Activated naive CD4-positive, alpha-beta T cell (primary cell): ENCODE measurements at places on chromosomes 1 and 21.

- DNase-seq, result no peak
Observed at GRCh38 chr1:245598524-245599305, 443.9 kb downstream of the KIF26B start.

GRCh38 chr1:151516031-151516511, 4.9 kb downstream of the CGN start:
- DNase-seq, result no peak

DNA sequence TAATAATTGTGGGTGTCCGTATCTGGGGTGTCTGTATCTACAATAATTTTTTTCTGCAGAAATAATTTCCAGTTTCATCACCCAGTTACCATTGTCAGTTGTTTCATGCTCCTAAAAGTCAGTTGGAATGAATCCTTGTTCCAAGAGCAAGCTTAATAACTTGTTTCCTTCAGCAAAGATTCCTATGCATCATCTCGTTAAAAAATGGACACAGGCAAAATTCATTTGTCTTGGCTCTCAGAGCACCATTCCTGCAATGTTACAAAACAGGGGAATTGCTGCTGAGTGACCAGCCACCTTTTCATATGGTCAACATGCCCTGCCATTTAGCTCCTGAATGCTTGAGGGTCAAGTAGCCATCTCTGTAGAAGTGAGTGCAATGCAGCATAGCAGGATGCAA, 393.4 kb downstream of the KCNT2 start:
- DNase-seq, result no peak

DNA sequence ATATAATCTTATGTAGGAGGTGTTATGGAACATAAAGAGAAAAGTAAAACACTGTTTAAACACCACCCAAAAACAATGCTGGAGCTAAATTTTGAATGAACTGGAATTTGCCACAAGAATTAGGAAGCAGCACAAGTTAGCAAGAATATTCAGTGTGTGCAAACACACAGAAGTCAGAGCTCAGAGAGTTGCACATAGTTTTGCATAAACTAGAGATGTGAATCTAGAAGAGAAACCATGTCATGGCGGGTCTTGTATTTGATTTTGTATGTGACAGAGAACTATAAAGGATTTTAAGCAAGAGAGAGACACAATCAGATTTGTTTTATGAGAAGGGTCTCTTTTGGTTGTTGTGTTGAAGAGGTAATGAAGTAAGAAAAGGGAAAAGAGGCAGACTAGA, 38.2 kb downstream of the SELENOF start:
- DNase-seq, result no peak

GRCh38 chr1:15968172-15968571, 7.7 kb downstream of the ZBTB17 start:
- no peak for DNase-seq

DNA sequence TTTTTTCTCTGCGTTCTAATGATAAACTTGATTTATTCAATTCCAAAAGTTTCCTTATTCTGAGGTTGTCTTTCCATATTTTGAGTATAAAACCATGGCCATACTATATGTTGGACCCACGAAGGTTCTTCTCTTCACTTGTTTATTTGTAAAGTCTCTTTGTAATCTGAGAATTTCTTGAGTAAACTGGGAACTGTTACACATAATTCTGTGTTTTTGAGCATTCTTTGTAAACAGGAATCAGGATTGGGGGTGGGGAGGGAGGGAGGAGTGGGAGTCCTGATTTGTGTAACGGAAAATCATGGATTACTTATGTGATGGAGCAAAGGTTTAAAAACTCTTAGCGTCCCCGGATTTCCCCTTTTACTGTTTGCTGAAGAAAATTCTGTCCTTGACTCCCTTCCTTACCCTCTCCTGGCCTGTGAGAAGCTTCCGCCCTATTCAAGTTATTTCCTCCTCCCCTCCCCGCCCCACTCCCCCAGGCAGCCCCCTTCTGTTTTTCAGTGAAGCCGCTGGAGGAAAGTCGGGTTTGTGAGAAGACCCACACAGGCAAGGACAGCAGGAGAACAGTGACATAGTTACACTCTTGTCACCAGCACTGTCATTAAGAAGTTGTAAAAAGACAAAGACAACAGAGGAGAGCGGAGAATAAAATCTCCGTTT, 6.4 kb upstream of the NBPF11 start:
- DNase-seq, result no peak

GRCh38 chr1:45843474-45843905, 40.1 kb downstream of the MAST2 start:
- no peak for DNase-seq

- DNase-seq, result no peak
Observed at GRCh38 chr1:81920245-81920740, 119.6 kb downstream of the ADGRL2 start.

DNA sequence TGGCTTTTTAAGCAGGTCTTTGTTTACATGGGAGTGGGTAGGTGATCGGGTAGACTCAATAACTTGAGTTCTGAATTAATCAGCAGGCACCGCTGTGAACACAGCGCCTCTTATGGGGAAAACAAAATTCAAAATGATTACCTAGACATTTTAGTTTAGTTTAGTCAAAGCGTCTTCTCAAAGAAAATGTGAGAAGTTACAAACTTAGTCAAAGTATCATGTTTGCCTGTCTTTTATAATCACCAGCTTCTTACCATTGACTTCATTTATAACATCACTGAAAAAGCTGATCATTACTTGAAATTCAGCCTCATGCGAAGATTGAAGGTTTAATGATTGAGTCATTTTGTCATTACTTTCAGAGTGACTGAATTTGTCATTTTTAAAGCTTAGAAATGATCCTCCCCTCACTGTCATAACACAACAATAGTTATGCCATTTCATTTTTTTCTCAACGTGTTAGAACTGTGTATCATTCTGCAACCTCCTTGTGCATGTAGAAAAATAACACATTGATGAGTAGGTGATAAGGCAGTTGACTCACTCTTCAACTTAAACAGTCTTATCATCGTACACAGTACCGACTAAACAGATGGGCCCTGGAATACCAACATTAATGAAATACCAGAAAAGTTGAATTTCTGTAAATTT, 188.5 kb downstream of the NFIA start:
- DNase-seq, result no peak

DNA sequence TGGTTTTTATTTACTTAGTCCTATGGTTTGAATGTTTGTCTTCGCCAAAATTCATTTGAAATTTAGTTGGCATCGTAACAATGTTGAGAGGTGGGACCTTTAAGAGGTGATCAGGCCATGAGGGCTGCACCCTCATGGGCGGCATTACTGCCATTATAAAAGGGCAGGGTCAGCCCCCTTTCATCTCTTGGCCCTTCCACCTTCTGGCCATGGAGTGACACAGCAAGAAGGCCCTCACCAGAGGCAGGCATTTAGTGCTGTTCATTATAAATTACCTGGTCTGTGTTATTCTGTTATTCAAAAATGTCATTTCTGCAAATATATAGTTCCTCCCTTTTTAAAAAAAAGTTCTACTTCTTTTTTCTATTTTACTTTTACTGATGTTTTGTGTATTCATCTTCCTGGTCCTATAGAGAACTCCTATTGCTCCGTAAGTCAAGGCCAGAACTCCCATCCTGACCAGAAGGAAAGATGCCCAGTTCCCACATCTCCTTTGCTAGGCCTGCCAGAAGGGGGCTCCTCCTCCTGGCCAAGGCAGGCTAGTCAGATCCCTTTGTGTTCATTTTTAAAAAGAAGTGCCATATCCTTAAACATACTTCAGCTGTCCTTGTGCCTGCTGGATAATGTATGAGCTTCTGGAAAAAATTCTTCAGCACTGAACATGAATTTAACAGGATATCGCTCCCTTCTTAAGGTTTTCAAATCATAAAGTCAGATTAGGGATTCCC, 10.0 kb upstream of the LBR start:
- DNase-seq, result no peak

DNA sequence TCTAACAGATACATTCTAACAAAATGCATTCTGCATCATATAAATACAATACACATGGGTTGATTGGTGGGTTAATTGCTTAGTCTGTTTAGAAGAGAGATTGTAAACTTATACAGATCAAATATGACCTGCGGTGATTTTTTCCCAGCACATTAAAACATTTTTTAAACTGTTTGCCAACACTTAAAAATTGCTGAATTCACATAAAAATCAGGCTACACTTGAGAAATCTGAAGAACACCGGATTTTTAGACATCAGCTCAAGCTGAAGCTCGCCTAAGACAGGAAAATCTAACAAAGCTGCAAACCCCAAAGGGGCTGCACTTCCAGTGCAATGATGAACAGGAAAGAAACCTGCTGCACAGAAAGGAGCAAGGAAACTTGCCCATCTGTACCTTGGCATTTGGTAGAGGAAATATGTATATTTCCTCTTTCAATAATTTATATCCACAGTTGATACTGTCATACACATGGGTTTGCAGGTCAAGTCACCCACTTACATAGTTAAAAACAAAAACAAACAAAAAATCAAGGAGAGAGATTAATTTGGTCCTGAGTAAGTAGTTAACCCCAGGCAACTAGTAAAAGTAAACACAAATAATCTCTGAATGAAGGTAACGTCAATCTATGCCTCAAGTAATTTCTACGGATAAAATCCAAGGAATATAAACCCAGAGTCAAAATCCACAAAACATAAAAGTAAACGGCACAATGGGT, 30.4 kb upstream of the JAK1 start:
- DNase-seq, result no peak

- DNase-seq, result no peak
Observed at GRCh38 chr1:119582801-119583200, 65.3 kb downstream of the ZNF697 start.

- DNase-seq, result no peak
Observed at GRCh38 chr1:155979597-155980343, 1.4 kb upstream of the ARHGEF2 start.

- DNase-seq, result no peak
Observed at GRCh38 chr1:60229821-60230220, 156.3 kb upstream of the C1orf87 start.

DNA sequence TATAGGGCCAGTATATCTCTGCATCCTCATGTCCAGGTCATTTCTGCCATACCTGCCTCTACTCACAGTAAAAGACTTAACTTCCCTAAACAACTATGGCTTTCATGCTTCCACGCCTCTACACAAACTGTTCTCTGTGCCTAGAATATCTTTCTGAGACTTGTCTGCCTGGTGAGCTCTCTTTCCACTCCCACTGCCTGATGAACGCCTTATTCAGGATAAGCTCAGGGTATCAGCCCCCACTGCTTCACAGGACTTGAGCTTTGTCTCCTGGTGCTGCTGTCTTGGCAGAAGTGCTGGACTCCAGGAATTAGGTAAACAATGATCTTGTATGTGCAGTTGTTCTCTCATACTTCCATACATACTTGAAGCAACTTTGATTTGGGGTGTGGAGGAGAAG, 4.8 kb upstream of the DDX20 start:
- DNase-seq, result no peak

DNA sequence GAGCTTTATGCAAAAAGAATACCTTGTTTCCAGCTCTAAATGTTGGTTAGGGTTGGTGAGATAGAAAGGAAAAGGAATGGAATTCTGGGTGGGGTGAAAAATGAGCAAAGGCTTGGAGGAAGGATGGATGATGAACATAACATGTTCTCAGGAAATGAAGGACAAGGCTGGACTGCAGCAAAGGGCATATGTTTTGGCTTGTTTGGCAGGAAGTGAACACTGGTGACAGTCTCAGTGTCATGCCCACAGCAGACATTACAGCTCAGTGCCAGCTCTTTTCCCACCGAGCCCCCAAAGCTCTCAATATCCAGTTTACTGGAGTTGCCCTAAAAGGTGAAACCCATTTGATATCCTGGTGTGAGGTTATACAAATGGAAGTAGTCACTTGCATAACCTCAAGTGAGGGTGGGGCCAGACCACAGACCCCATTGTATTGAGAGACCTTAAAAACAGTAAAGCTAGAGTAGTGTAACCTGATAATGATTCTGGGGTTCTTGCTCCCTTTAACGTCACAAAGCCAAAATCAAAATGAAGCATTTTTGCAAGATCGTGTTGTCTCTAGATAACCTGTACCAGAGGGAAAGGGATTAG, 270.6 kb downstream of the NFIA start:
- DNase-seq, result no peak

GRCh38 chr1:225770561-225771248, 6.9 kb upstream of the SRP9 start:
- DNase-seq, result no peak

- DNase-seq, result no peak
Observed at GRCh38 chr1:246527402-246528088, 20.5 kb upstream of the SMYD3 start.

DNA sequence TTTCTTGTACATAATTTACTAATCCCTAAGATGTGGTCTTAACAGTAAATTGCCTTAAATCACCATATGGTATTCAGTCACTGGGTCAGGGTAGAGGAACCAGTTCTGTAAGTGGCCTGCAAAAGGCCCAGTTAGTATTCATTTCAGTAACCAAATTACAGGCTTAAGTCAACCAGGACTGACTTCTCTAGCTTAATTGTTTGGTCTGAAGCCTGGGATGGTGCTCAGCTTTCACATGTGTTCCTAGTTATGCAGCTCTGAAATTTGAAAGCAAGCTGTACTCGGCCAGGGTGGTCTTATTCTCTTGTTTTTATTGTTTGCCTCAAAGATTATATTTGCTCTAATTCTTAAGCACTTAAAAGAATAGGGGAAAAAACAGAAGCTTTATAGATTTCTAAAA, 144.6 kb downstream of the MAGI3 start:
- no peak for DNase-seq

- DNase-seq, result no peak
Observed at GRCh38 chr1:27816921-27817630, 13.5 kb upstream of the PPP1R8 start.

GRCh38 chr1:213988507-213989001, 781 bp downstream of the PROX1 start:
- no peak for DNase-seq

GRCh38 chr1:246526915-246527314, 19.8 kb upstream of the SMYD3 start:
- no peak for DNase-seq

DNA sequence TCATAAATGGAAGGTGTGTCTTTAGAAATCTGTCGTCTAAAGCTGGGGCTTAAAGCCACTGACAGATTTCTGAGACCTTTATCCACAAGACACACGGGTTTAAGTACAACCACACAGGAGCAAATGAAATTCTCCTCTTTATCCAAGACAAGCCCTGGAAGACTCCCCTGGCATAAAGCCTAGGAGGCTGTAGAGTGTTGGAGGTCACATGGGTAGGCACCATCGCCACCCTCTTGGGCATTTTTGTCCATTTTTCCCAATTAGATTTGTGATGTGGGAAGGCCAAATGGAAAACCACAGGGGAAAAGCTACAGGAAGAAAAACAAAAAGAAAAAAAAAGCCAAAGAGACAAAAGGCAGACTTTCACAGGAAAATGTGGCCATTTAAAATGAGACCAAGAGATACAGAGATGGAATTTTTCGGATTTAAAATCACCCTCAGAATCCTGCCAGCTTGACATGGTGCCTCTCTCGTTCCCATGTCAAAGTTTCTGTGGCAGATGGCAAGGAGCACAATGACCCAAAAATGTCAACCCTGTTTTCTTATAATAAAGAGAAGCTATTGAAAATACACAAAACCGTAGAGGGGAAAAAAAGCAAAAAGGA, 91.9 kb downstream of the PLD5 start:
- DNase-seq, result no peak
